ENCODE measurements at places on chromosomes 5 and 9.
A peak's percentile ranks its signal among the peaks of the same experiment; 100 is the strongest.

DNA sequence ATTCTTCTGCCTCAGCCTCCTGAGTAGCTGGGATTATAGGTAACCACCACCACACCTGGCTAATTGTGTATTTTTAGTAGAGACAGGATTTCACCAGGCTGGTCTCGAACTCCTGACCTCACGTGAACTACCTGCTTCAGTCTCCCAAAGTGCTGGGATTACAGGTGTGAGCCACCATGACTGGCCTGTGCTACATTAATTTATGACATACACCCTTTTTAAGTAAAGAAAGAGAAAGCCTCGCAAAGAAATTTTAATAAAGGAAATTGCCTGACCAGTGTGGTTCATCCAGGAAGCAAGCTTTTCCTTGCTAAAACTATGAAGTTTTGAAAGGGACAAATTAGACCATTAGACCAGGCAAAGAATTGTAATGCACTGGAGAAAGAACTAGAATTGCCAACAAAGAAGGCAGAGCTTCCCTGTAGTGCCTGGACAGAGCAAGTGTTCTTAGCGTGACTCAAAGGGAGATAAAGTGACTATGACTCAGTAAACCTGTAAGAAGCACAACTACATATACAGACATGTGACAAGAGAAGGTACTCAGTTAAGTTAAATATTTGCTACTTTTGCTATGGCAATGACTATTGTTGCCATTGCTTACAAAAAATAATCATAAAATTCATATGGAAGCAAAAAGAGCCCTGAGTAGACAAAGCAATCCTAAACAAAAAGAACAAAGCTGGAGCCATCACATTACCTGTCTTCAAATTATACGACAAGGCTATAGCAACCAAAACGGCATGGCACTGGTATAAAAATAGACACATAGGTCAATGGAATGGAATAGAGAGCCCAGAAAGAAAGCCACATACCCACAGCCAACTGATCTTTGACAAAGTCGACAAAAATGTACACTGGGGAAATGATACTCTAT lies 54.6 kb downstream of the FYB1 start:
- DNase-seq = no peak

DNA sequence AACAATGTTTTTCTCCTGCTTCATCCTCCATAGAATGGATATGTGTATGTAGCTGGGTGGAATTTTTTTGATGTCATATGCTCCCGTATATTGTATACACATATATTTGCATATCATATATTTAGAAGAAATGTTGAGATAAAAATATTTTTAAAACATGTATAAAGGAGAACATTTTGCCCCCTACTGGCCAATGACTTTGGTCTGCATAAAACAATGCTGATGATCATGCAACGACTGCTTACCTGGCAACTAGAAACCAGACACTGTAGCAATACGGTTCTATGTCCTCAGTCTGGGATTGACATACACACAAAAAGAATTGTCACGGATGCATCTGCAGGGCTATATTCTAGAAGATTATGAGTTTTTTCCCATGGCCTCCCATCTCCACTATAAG lies 503.6 kb downstream of the ELAVL2 start:
- no peak for DNase-seq

- no peak for DNase-seq
Observed at GRCh38 chr5:87109746-87110145, 157.9 kb upstream of the RASA1 start.

DNA sequence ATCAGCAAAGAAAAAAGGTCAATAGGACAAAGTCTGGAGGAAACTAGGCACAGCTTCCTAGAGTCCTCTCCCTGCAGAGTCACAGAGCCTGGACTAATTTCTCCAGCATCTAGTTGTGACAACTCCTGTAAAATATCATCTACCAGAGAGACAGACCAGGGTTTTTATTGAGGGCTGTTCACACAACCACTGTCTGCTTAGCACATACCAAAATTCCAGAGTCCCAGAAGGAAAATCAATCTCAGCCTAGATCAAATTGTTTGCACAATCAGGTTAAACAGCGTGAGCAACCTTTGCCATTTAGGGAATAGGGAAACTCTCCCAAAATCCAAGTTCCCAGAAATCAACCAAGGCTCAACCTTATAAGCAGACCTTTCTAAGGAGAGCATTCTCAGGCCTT lies 190.3 kb downstream of the SYK start:
- DNase-seq = no peak

DNA sequence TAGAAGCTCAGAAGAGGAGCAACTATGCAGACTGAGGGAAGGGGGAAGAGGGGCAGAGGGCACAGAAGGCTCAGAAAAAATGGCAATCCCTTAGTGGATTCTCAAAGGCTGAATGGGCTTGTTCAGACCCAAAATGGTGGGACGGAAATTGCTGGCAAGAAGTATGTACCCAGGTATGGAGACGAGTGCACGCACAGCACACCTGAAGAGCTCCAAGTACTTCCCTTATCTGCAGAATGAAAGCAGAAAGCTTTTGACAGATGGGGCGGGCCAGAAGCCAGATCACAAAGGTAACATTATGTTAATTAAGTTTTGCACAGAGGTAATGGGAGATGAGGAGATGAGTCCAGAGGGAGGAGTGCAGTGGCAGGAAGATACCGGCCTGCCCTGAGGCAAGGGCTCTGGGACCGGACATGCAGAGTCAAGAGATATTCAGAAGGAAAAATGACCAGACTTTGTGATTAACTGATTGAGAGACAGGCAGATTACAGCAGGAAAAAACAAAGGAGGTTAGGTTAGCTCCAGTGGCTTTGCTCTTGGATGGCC lies 138.1 kb upstream of the PIK3R1 start:
- no peak for DNase-seq

DNA sequence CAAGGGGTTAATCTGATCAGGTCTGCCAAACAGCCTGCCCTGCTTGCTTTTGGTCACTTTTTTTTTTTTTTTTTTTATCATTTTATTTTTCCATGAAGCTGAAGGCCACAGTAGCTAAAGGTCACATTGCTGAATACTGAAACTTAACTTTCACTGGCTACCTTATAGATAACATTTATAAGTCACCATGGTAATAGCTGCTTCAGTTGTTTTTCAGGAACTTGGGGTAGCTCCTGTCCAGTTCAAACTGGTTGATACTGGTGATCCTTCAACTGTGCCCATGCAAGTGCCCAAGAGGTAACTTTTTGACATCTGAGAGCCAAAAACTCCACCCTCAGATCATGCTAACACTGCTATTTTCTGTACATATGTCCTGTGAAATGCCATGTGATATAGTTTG lies 68.3 kb upstream of the RGS7BP start:
- DNase-seq = no peak

DNA sequence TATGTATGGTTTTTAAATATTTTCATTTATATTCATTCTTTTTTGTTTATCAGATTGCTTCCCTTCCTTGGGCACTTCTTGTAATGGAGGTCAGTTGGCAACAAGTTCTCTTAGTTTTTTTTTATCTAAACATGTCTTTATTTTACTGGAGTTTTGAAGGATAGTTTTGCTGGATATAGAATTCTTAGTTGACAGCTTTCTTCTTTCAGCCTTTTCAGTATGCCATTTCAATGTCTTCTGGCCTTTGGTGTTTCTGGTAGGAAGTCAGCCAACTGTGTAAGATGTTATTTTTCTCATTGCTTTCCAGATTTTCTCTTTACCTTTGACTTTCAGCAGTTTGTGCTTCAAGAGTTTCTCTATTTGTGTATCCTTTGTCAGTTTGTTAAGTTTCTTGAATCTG lies 14.2 kb downstream of the SLC12A2 start:
- DNase-seq = no peak

GRCh38 chr5:80409367-80409966 lies 1.6 kb downstream of the ZFYVE16 start:
- DNase-seq = peak; percentile 20

DNA sequence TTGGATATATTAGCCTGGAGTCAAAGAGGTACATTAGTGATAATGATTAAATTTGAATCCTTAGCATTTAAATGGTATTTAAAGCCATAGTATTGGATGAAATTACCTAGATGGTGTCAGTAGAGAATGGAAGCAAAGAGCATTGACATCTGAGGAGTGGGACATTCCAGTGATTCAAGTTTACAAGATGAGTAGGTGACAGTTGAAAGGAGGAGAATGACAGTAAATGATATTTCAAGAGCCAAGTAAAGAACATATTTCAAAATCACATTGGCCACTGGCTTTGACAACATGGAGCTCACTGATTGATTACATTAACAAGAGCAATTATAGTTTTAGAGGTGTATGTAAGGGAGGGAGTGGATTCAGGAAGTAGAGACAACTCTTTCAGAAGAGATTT lies 93.9 kb upstream of the MEF2C start:
- DNase-seq = no peak

GRCh38 chr5:80804332-80804731 lies 149.5 kb upstream of the DHFR start:
- DNase-seq = no peak

- no peak for DNase-seq
Observed at GRCh38 chr5:157326440-157327005, 60.6 kb downstream of the CYFIP2 start.

- DNase-seq = no peak
Observed at GRCh38 chr5:39624890-39625289, 200.1 kb upstream of the DAB2 start.

DNA sequence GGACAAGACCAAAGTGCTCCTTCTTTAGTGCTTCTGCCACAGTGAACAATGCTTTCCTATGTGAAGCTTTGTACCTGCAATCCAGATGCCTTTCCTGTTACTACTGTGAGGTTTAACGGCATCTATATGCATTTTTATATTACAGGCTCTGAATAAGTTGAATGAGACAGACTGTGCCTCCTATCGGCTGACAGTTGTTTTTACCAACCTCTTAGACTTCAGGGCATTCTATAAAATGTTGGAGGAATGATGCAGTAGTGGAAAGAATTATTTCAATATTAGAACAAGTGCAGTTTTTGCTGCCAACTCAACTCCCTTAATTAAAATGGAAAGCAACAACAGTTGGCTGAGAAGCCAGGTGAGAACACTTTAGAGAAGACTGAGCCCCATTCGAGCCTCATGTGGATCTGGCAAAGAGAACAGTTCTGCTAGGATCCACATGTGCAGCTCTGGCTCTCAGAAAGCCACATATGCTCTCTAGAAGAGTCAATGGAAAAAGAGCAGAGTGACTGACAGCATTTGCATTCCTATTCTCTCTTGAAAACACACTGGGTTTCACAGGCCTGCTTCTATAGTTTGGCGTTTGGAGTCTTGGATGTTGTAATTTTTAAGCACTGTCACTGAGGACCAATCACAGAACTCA lies 147.5 kb downstream of the LURAP1L start:
- DNase-seq = no peak

DNA sequence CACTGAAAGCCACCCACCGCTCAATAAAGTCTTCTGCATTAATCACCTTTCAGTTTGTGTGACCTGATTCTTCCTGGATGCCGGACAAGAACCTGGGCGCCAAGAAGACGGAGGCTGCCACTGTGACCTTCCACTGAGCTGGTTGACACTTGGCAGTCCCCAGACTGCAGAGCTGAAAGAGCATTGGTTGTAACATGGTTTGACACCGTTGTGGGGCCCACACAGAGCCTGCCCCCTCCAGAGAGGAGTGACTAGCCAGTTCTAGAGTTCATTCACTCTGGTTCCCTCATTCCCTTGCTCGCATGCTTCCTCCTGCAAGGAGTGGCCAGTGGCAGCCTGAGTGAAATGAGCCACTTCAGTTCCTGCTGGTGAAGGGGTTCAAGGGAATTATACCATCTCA lies 86.2 kb upstream of the ANXA1 start:
- peak; percentile 52 for DNase-seq

- DNase-seq = no peak
Observed at GRCh38 chr5:98085593-98085992, 687.9 kb upstream of the RGMB start.

DNA sequence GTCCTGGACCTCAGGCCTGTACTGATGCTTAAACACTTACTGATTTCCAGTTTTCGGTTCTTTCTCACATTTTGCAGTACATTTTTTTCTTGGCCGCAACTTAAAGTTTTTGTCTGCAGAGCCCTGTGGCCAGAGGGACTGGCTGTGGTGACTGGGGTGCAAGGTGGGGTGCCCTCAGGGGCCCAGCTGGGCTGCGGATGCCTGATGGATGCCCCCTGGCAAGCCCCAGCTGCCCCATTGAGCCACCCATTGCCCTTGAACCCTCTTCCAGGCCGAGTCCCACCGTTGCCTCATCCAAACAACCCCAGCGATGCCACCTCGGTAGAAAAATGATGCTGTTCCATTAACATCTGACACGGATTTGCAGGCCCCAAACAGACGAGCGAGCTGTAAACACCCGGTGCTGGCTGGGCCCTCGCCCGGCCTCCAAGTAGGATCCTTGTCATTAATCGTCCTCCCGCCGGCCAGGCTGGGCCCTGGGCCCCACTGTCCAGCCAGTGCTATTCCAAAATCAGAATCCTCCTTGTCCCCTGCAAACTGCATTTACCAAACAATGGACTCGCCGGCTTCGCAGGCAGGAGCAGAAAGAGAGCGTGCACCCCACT lies 107.9 kb downstream of the PHF2 start:
- no peak for DNase-seq

GRCh38 chr9:86624630-86625029 lies 270.4 kb upstream of the TUT7 start:
- no peak for DNase-seq

DNA sequence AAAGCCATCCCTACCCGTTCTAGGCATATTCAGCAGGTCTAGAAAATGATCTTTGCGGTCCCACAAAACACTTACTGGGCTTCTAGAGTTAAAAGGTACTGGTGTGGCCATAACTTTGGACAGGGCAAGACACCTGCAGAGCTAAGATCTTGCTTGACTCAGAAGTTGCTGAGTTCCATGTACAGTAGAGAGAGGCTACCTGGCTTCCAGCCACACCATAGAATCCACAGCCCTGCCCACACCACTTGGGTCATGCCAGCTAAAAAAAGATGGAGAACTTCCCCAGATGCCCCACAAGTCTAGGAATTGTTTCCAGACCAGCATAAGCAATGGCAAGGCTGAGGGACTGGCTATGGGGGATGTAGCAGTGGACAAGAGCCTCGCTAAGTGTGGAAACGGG lies 52.1 kb downstream of the ABCA1 start:
- DNase-seq = no peak

DNA sequence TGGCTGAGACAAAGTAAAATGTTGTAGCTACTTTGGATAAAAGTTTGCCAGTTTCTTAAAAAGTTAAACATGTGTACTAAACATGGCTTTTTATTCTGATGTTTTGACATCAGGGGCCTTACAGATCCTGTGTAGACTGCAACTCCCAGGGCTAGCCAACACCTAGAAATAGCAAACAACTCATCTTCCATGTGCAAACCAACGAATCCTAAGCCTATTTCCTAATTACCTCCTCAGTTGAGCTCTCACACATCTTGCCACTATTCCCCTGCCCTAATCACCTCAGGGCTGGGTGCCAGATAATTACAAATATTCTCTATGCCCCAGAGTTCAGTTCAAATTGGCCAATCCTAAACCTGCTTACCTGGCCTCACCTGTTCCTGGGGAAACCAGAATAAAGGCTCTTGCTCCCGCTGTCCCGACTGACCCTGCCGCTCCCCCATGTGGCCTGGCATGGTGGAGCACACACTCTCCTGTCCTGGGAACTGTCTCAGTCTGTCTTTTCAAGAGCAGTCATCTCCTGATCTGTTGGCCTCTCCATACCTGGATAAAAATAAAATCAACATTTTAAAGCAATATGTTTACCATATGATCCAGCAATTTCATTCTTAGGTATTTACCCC lies 37.1 kb upstream of the FAM169A start:
- peak; percentile 17 for DNase-seq

GRCh38 chr5:172315587-172316493 lies 32.3 kb upstream of the UBTD2 start:
- no peak for DNase-seq

Measured in Ammon's horn (tissue), 1 donor.